ENCODE measurements at places on chromosomes 1 and 21.

GRCh38 chr1:71781450-71781849, 500.9 kb downstream of the NEGR1 start:
- no peak for DNase-seq

- DNase-seq: no peak
Measured at GRCh38 chr1:119451158-119451557, 36.2 kb downstream of the HSD3B2 start.

GRCh38 chr1:30744060-30744756, 13.4 kb downstream of the LAPTM5 start:
- peak; percentile 67 for DNase-seq

- DNase-seq: no peak
Measured at GRCh38 chr1:43359696-43360095, 915 bp downstream of the CDC20 start.

DNA sequence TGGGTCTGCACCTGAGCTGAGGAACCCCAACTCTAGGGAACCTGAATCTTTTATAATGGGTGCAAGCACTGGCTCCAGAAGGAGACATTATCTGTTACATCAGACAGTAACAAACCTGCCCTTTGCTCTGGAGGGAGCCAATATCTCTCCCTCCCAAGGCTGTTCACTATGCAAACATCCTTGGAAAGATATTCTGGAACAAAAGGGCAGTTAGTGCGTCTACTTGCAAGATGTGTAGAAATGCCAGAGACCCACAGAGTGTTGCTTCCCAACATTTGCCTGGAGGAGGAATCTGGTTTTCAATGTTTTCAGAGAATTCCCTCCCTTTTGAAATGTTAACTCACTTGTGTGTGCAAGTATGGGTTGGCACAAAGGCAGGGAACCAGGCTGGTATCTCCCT, 31.9 kb downstream of the UMODL1 start:
- no peak for DNase-seq

DNA sequence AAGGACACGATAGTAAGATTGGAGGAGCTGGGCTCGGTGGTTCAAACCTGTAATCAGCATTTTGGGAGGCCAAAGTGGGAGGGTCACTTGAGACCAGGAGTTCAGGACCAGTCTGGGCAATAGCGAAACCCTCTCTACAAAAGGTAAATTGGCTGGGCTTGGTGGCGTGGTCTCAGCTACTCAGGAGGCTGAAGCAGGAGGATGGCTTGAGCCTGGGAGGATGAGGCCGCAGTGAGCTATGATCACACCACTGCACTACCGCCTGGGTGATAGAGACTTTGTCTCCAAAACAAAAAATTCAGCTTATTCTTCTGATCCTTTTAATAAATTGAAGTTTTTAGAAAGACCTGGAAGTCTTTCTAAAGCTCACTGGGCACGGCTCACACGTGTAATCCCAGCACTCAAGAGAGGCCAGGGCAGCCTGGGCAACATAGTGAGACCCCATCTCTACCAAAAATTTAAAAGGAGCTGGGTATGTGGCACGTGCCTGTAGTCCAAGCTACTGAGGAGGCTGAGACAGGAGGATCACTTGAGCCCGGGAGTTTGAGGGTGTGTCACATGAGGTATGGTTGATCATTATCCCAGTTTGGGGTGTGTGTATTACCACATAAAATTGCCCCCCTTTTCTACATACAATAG, 15.3 kb downstream of the MASP2 start:
- DNase-seq: no peak

DNA sequence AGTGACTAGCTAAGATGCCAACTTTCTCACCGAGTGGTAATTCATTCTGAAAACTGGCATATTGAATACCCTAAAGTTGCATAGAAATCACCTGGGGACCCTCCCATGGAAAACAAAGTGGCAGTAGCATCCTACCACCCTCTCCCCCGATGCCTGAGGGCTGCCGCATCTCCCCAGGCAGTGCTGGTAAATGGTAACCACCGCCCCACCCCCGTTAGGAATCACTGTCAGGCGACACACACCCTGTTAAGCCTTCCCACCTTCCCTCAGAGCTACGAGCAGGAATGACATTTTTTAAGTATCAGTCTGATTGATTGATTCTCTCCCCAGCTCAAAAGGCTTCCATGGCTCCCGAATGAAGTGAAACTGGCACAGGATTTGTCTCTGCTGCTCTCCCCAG, 28.3 kb downstream of the TMPRSS2 start:
- no peak for DNase-seq

GRCh38 chr1:172613294-172613693, 45.6 kb upstream of the FASLG start:
- no peak for DNase-seq

DNA sequence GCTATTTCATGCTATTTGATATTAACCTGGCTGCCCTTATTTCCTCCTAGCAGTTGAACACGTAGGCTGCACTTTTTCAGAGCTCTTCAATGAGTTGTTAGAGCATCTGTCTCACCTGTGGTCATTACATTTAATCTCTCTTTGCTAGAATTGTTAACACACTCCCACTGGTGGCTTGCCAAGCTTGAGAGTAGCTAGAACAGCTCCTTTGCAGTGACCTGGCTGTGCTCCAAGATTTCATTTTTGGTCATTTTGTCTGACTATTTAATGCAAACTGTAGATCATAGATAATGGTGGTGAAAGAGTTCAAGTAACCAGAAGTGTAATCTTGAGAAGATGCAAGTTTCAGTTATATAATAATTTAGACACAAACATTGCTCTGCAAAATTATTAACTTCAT, 105.6 kb downstream of the LRRC7 start:
- no peak for DNase-seq

- no peak for DNase-seq
Measured at GRCh38 chr1:168065506-168065905, 71.2 kb downstream of the GPR161 start.

DNA sequence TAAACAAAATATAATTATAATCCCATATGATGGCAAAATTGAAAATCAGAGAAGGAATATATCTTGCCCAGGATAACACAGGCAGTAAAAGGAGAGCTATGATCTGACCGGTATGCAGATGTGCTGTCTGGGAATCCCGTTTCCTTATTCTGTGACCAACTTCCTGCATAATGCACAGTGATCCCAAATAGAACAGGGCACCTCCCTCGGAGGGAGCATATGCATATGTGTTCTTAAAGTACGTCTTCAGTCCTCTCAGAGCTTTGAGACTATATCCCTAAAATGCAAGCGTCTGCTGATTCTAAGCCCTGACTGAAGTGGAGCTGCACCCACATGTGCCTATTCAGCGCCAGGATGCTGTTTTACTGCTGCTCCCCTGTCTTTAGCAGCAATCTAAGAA, 366.1 kb upstream of the PTBP2 start:
- no peak for DNase-seq

- no peak for DNase-seq
Measured at GRCh38 chr1:66752000-66752592, at the start of gene DYNLT5. Gene DYNLT5 (plus strand): TSS chr1:66752459. CDS start chr1:66754659, 2,200 bp downstream.

GRCh38 chr1:235404190-235404589, 37.0 kb downstream of the TBCE start:
- no peak for DNase-seq

GRCh38 chr1:53549781-53550180, 90.6 kb downstream of the DMRTB1 start:
- no peak for DNase-seq

- no peak for DNase-seq
Measured at GRCh38 chr1:232166942-232167341, 463.0 kb downstream of the SIPA1L2 start.

GRCh38 chr1:238999944-239000343, 386.4 kb upstream of the CHRM3 start:
- no peak for DNase-seq

DNA sequence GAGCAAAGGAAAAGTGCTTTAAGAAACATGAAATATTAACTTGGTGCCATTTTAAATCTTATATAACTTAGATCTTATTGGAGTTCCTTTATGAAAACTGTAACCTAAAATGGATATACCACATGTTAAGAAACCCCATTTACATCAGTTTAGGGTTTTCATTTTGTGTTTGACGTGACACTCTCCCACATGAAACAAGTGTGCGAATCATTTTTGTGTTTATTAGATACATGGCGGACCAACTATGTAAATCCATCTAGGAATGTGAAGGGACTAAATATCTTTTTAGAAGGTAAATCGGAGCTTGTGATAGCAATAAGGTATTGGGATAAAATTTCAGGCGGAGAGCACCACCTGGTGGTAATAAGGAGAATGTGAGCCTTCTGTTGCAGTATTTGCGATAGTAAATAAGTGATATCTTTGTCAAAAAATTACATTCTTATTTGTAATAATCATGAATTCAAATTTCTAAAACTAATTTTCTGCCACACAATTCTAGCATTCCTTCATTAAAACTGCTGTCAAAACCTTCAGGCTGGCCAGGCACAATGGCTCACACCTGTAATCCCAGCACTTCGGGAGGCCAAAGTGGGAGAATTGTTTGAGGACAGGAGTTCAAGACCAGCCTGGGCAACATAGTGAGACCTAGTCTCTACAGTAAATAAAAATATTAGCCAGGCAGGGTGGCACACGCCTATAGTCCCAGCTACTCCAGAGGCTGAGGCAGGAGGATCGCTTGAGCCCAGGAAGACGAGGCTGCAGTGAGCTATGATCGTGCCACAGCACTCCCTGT, 31.3 kb downstream of the SMAP2 start:
- no peak for DNase-seq

DNA sequence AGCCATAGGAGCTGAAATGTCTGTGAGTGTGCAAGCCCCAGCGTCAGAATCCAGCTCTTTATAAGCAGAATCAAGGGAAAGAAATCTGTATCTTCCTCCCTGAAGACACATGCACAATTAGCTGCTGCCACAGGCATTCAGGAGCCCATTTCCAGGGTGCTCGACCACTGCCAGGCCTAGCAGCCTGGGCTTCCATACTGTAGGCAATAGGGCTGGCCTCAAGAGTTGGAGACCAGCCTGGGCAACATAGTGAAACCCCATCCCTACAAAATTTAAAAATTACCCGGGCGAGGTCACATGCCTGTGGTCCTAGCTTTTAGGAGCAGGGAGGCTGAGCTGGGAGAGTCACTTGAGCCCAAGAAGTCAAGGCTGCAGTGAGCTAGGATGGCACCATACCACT, 41.0 kb downstream of the NEK2 start:
- no peak for DNase-seq

GRCh38 chr1:198830412-198830811, 191.6 kb downstream of the PTPRC start:
- DNase-seq: no peak

- peak; percentile 37 for DNase-seq
Measured at GRCh38 chr1:40625076-40625475, 40.4 kb downstream of the RIMS3 start.

DNA sequence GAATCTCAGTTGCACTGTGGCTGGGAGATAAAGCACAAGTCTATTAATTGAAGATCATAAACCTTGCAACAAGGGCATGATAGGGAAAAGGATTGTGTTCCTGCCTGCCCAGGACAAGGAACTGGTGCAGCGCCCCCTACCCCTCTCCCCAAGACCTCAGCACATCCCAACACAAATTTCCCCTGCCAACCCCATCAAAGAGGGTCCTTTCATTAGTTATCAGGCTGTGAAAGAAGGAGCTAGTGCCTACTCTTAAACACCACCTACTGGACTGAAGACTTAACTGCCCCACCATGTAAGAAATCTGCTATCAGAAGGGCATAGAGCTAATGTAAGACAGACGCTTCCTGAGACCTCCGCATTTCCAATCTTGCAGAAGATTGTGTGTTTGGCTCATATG, 372.6 kb downstream of the AGBL4 start:
- no peak for DNase-seq

DNA sequence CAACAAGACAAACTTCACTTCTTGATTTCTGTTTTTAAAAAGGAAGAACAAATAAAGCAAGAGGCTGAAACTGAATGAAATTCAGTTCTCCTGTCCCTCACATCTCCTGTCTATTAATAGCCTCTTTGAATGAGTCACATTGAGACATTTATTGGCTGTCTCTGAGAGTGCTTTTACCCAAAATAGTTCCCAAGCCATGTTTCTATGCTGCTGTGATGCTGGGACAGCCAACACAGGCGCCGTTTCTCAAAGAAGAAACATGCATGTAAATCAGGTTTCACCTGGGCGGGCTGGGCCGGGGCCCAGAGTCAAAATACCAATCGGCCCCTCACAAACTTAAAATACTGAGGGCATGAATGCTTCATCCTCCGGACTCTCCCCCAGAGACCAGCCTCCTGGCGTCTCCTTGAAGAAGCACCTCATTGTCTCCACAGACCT, 105.2 kb downstream of the EDEM3 start:
- DNase-seq: no peak

DNA sequence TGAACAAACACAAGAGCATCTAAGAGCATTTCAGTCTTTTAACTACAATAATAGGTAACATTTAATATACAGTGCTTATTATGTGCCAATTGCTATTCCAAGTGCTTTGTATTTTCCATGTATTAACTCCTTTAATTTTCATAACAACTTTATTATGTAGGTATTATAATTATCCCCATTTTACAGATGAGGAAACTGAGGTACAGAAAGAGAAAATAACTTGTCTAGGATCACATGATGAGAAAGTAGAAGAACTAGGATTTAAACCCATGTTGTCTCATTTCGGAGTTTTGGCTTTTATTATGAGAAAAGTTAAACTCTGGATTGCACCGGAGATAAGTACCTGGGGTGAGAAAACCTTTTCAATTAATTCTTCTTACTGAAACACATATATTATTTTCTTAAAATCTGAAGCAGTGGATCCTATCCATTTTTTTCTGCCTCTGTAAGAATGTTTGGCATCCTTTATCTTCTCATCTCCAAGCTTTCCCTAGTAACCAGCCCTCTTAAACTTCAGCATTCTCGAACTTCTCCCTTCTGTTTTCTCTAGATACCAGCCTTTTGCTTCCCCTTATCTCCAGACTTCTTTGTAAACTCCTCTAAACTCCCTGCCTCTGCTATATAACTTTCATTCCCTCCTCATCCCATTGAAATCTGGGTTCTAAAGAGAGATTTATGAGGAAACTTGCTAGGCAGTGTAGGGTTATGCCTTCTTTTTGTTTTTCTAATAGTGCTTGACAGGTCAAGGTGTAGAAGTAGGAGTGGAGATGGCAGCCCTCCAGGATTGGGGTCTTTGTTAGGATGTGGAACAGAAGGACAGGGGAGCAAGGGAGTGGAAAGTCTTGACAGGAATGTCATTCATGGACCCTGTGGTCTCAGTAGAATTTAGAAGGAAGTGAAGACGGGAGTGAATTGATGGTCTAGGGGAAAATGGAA, 28.3 kb downstream of the POU2F1 start:
- DNase-seq: no peak

DNA sequence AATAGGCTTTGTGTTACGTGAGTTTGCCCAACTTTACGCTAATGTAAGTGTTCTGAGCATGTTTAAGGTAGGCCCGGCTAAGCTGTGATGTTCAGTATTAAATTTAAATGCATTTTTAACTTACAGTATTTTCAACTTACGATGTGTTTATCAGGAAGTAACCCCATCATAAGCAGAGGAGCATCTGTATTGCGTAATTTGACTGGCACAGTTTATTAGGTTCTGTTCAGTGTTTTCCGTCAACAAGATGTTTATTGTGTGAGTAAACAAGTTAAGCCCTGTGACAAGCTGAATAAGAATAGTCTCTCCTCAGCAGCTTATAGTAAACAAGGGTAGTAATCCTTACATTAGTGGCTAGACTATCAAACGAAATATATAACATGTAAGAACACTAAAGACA, 27.2 kb upstream of the SHISA4 start:
- no peak for DNase-seq

- DNase-seq: no peak
Measured at GRCh38 chr1:117087686-117088085, 27.6 kb downstream of the TTF2 start.
